Posterior cingulate gyrus (tissue), 11 donors: ENCODE measurements at places on chromosomes 1 and 21.

DNA sequence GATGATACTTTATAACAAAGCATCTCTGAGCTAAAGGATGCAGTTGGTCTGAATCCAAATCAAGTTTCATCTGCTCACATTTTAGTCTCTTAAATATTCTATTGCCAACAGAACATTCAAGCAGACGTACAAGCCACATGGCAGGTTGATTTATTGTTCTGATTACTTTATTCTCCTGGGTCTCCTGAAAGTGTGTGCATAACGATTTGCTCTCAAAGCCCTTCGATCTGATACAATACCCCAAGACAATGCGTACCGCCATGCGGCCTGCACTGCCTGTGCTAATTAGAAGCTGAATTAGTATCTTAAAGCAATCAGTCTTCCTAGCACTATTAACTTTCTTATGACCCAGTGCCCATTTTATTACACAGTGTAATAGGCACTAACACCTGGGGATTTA is 56.9 kb downstream of the FHAD1 start:
- DNase-seq, result no peak

DNA sequence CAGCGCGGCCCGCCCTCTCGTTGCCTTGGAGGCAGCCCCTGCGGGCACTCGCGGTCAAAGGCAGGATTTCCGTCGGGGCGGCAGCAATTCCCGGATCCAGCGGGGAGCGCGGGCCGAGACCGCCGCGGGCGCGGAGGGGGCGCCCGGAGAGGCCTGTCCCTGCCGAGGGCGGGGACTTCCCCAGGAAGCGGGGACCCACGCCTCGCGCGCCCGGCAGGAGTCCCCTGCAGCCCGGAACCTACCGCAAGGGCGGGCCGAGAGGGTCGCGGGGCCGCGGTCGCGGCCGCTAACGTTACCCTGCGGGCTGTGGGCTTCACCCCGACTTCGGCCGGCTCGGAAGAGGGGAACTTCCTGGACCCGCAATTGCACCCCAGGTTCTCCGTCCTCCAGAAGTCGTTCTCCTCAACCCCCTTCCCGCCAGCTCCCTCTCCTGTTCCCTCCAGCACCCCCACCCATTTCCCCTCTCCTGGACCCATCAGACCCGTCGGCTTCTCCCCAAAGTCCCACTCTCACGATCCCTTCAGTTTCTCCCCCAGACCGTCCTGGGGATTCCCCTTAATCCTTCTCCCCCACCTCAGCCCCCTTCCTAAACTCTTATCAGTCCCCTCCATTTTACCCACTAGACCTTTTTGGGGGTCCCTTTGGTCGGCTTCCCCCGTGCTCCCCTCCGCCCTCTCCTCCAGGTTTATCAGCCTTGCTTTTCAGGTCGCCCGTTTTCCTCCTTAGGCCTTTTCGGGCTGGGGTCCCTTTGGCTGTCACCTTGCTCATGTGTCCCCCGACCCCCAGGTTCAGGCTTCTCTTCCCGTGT is 604 bp downstream of the FGR start:
- DNase-seq, result no peak

DNA sequence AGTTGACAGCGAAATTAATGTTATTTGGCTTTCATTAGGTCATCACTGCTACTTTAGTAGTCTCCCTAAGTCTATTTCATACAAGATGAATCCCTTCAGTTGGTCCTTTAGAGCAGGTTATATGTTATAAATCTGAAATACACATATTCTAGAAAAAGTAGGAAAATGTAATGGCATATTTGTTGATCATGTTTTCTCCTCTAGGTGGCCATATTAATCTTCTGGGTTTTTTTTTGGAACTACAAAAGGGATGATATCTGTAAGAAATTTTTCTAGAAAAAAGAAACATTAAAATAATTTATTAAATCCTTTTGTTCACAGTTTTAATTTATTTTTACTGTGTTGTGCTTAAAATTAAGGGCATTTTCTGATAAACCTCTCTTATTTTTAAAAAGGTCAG is 87.9 kb downstream of the SYT14 start:
- no peak for DNase-seq

GRCh38 chr1:35894656-35895055 is 11.6 kb downstream of the AGO1 start:
- no peak for DNase-seq

GRCh38 chr21:46040707-46041106 is 57.2 kb upstream of the COL6A2 start:
- DNase-seq, result no peak

DNA sequence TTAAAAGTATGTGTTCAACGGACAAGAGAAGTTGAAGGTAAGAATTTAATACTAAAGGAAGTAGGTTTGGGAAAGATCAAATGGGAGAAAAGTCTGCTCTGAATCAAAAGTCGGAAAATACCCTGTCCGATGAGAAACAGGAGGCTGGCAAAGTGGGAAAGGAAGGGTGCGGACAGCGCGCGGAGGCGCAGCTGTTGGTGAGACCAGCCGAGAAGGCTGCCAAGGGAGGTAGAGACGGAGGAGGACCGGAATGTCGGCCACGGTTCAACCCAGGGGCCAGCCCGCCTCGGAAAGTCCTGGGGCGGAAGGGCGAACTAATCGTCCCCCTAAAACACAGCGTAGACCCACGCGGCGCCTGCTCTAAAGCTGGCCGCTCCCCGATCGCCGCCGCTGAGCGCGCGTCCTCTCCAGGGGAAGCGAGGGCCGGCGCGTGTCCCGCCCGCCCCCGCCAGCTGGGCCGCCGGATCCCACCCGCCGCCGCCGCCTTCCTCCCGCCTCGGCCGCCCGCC is 639 bp upstream of the SPATA1 start:
- peak; percentile 37 for DNase-seq

DNA sequence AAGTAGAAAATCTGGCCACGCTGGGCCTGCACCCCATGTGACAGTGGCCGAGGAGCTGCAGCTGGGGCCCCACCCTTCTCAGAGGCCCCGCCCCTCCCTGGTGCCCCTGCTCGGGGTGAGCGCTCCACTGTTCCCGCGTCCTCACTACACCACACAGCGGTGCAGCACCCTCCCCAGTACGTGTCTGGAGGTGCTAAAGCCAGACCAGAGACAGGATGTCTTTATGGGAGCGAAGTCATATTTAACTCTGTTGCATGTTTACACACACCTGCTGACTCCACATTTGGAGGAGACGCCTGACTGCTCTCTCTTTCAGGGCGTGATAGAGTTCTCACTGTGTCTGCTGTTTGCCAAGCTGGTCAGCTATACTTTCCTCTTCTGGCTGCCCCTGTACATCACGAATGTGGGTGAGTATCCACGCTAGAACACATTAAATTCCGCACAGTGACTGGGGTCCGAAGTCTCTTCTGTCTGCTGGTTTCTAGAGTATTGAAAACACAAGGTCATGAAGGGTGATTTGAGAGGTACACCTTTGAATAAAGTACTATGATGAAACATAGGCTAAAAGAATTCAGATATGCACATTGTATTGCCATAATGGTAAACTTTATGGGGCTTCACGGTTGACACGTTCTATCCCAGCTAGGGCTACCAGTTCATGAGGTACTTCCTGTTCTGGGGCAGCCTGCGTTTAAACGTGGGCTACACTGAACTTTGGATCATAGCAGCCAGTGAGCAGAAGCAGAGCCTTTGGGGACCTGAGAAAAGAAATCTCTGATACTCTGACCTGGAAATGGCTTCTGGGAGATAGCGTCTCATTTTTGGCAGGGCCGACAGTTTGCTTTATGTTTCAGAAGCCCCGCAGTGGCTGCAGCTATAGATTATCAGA is 48.4 kb downstream of the SLC37A1 start:
- peak; percentile 34 for DNase-seq

GRCh38 chr1:221456918-221457317 is 285.0 kb downstream of the DUSP10 start:
- no peak for DNase-seq

GRCh38 chr1:15950302-15950701 is 25.6 kb downstream of the ZBTB17 start:
- DNase-seq, result no peak

- DNase-seq, result no peak
Observed at GRCh38 chr1:1973716-1974642, 29.6 kb downstream of the CFAP74 start.

DNA sequence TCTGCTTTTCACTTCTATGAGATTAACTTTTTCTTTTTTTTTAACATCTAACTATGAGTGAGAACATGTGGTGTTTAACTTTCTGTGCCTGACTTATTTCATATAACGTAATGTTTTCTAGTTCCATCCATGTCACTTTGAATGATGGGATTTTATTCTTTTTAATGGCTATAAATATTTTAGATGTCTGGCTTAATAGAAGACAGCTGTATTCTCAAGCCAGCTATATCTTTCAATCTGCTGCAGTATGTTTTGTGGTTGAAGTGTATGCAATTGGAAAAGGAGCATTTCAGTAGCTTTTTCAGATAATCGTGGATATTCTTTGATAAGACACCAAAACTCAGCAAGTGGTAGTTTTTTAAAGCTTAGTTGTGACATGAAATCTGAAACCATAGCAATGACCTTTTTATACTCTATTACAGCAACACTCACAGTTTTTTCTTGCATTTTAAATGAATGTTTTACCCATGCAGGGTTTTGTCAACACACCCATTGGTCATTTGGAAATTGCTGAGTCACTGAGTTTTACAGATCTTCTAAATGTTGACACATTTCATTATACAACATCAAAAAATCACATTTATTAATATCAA is 5.7 kb upstream of the SVBP start:
- DNase-seq, result no peak
